ENCODE measurements at places on chromosomes 12 and 14. TPM values are rescaled to one million over a fixed set of nuclear protein-coding genes. Genes with fewer than 3 reads are reported as not detected.

HCAR2 gene
- polyA plus RNA-seq: not detected

SLC24A4 gene
- polyA plus RNA-seq: not detected

CLEC2B gene
- polyA plus RNA-seq: 2.1 TPM

DNA sequence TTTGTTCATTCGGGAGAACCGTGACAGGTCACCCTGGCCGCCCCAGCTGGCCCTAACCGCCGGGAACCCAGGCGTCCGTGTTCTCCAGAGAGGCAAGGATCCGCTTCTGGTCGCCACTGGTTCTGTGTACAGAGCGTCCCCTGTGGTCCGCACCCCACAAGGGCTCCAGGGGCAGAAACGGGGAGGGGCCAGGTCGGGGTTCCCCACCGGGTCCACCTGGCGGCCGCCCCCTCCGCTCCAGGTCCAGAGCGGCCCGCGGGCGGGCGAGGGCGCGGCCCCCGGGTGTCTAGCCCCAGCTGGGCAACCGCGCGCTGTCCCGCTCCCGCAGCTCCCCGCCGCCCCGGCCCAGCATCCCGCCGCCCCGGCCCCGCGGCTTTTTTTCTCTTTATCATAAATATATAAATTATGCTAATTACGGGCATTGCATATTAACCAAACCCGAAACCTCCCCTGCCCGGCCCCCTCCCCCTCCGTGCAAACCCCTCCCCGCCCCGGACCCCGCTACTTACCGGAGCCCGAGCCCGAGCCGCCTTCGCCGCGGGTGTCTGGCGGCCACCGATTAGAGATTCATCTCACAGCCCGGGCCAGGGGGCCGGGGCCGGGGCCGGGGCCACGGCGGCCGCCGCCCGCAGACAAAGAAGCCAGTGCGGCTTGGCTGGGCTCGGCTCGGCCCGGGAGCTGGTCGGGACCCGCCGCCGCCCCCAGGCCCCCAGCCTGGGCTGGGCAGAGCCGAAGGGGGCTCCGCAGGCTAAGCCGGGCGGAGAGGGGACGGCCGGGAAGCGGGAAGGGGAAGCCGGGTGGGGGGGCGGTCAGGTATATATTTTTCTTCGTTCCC lies 512 bp downstream of the POU6F1 start:
- no peak for DNase-seq

- no peak for DNase-seq
Measured at GRCh38 chr12:123119808-123120207, 31.1 kb downstream of the PITPNM2 start.

- no peak for DNase-seq
Measured at GRCh38 chr14:89630101-89630829, 213.2 kb upstream of the FOXN3 start.

ISM2 gene
- polyA plus RNA-seq: not detected

- DNase-seq: no peak
Measured at GRCh38 chr12:93179792-93180191, 197.9 kb upstream of the NUDT4 start.

DNA sequence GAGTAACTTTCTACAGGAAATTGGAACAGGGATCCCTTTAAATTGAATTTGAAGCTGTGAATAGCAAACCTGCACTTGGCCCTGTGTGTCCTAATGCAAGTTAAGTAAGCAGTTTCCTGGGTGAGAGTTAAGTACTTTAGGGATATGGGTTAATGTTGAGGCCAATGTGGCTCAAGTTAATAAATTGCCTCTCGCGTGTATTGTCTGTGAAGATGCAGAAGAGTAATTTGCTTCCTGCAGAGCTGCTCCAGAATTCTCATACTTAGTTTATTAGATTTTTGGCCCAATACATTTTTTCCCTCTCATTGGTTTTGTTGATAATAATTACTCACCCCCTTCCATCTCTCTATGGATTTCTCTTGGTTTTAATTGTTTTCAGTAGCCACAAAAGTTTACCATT lies 86.5 kb downstream of the SLC25A47 start:
- DNase-seq: no peak

PARPBP gene
- 6.0 TPM for polyA plus RNA-seq

DNA sequence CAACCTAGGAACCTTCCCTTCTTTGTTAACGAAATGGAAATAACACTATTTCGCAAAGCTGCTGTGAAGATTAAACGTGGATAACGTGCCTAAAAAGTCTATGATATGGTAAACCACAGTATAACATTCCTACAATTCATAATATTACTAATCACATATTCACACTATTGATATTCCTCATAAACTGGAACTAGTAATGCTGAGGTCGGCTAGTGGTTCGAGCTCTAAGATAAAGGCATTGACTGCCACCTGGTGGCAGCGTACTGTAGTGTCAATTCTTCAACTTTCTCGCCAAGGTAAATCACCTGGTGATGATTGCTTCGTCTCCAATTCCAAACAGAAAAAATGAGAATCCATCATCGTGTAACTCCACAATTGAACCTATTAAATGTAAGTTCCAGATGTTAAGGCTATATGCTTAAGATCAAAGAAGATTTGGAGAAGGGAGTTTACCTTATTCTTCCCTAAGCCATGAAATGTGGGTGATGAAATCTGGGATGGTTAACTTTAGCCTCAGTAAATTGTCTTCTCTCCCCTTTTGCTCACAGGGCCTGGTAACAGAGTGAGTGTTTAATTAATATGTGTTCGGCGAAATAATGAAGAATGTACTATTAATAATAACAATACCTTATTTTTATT lies 197.5 kb upstream of the TMEM132C start:
- no peak for DNase-seq

GRCh38 chr12:80272387-80272915 lies 171.6 kb upstream of the PTPRQ start:
- no peak for DNase-seq

GRCh38 chr12:34107781-34108404 lies 85.6 kb downstream of the ALG10 start:
- no peak for DNase-seq

All from AG04450 (cell line).